ENCODE measurements at places on chromosomes 13 and 19. TPM values are rescaled to one million over a fixed set of nuclear protein-coding genes. Genes with fewer than 3 reads are reported as not detected.

Gene ZNF93
- 33.2 TPM for total RNA-seq

Gene SAFB
- total RNA-seq: 147 TPM

Gene NUCB1
- total RNA-seq: 46.6 TPM

Gene TRMT1
- total RNA-seq: 32.2 TPM

Gene ZNF772
- total RNA-seq: 77.3 TPM

Measured in parietal lobe (tissue), 2 donors.